ENCODE measurements at places on chromosomes 3 and 15.

DNA sequence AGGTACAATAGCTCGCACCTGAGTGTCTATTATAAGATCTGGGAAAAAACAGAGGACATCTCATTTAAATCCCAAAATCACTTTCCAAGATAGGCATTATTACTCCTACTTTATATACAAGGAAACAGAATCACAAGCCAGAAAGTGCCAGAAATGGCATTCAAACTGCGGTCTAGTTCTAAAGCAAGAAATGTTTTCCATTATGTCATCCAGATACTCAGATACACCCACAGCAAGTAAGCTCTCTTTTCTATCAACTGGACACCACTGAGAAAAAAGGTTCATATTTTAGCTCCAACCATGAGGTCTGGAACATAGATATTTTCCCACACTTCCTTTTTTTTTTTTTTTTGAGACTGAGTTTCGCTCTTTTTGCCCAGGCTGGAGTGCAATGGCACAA, 8.1 kb downstream of the SLC33A1 start:
- DNase-seq: no peak

- no peak for DNase-seq
Measured at GRCh38 chr3:60953351-60953750, 297.9 kb downstream of the FHIT start.

GRCh38 chr3:155744010-155744625, 753 bp downstream of the PLCH1 start:
- DNase-seq: peak; percentile 48

GRCh38 chr3:171044835-171045793, 18.6 kb upstream of the SLC2A2 start:
- no peak for DNase-seq

DNA sequence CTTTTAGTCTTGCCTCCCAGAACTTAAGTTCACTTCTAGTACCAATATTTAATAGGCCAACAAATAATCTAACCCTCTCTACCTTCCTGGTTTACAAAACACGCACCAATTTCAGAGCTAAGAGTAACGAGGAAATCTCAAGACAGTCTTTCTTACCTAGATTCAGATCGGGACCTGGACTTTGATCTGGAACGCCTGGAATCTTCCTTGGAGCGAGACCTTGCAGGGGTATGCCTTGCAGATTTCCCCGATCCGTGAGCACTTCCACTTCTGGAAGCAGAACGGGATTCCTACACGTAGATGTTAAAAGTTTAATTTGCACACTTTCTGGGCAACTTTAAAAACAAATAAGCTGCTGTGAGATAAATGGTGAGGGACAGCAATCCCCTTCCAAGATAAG, 11.4 kb downstream of the TRA2B start:
- no peak for DNase-seq

DNA sequence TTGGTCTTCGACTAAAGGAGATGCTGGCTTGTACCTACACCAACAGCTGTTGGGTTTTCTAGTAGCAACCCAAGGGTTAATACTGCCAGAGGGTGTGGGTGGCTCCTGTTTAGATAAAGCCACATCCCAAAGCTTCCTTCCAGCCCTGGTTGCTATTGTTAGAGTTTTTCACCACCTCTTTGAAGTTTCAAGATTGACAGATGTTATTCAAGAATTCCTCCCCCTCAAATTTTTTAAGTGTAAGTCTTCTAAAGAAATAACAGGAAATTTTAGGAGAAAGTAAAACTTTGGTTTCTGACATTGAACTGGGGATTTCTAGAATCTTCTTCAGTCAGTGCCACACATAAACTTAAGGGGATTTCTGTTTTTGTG, 60.9 kb downstream of the TGFBR2 start:
- no peak for DNase-seq

GRCh38 chr3:32056559-32057290, 49.7 kb upstream of the GPD1L start:
- DNase-seq: no peak

DNA sequence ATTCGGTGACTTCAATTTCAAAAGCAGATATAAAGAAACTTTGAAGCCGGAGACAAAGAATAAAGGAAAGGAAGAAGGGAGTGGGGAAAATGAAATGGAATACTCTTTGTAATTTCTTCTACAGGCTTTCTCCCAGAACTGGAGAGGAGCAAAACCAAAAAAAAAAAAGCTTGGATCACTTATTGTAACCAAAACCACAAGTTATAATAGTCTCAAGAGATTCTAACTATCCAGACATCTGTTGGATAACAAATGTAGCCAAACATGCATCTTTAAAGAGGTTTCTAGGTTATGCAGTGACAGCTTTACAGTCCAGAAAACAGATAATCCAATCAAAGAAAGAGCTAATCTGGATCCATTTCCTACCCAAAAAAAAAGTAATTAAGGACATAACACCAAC, 36.2 kb downstream of the VGLL3 start:
- no peak for DNase-seq

- no peak for DNase-seq
Measured at GRCh38 chr3:52633786-52634185, 51.9 kb downstream of the PBRM1 start.

GRCh38 chr15:75025107-75025506, 1.7 kb downstream of the PPCDC start:
- no peak for DNase-seq

- DNase-seq: no peak
Measured at GRCh38 chr15:88375234-88375927, 91.8 kb downstream of the MRPL46 start.

Measured in stimulated activated CD4-positive, alpha-beta T cell treated with anti-CD3 and anti-CD28 coated beads, Interleukin-12 subunit alpha, Interleukin-12 subunit beta, amount 100 ng/mL, for 4 hours (primary cell).